A549 treated with Mapracorat at 1 μM for 4 hours (cell line): ENCODE measurements at places on chromosomes 6 and 20. TPM values are rescaled to one million over a fixed set of nuclear protein-coding genes. Genes with fewer than 3 reads are reported as not detected.

PGBD1 gene
- total RNA-seq = 3.9 to 5.6 TPM (median 5.1 TPM) in 5 replicates

KIAA1755 gene
- total RNA-seq = 0.08 to 0.26 TPM (median 0.13 TPM) in 5 replicates

ITPR3 gene
- 33.0 to 50.7 TPM (median 44.5 TPM) in 5 replicates for total RNA-seq

TRIM15 gene
- not detected in 5 replicates for total RNA-seq

COL11A2 gene
- total RNA-seq = 0.69 to 1.1 TPM (median 0.83 TPM) in 5 replicates

RGS17 gene
- total RNA-seq = 5.1 to 7.4 TPM (median 6.5 TPM) in 5 replicates

CALHM4 gene
- total RNA-seq = not detected in 5 replicates

C20orf202 gene
- 0.22 TPM in 1 of 5 replicates, not detected in the others for total RNA-seq

PPP2R5D gene
- total RNA-seq = 23.1 to 26.5 TPM (median 25.1 TPM) in 5 replicates

RNF182 gene
- 3.2 to 3.6 TPM (median 3.4 TPM) in 5 replicates for total RNA-seq

ZSCAN23 gene
- total RNA-seq = not detected in 5 replicates

NKX2-4 gene
- not detected in 5 replicates for total RNA-seq

KIF25 gene
- 0.08 TPM in 1 of 5 replicates, not detected in the others for total RNA-seq

FAM162B gene
- total RNA-seq = not detected in 5 replicates

BPI gene
- not detected in 5 replicates for total RNA-seq

DDR1 gene
- 51.1 to 64.4 TPM (median 58.1 TPM) in 5 replicates for total RNA-seq

BPIFB4 gene
- not detected in 5 replicates for total RNA-seq
